ENCODE measurements at places on chromosomes 16 and 17.
A peak's percentile ranks its signal among the peaks of the same experiment; 100 is the strongest.

- DNase-seq, result no peak
These were observed 9.3 kb downstream of the JUP start for GRCh38 chr17:41777157-41777573.

DNA sequence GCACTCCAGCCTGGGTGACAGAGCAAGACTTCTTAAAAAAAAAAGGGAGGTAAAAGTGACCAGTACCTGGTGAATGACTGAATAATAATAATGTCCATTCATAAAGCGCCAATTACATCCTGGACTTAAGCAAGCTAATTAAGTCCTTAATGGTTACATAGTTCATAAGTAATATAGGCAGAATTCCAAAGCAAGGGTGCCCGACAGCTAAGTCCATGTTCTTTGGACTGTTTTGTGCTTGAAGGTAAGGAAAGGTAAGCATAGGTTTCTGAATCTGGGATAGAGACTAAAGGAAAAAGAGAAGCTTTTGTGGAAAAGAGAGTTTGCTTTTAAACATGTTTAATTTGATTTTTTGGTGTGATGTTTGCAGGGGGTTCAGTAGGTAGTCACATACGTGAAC lies 9.8 kb downstream of the POLR2A start:
- DNase-seq, result no peak

- DNase-seq, result no peak
These were observed 4.8 kb upstream of the HOXB8 start for GRCh38 chr17:48619826-48620449.

DNA sequence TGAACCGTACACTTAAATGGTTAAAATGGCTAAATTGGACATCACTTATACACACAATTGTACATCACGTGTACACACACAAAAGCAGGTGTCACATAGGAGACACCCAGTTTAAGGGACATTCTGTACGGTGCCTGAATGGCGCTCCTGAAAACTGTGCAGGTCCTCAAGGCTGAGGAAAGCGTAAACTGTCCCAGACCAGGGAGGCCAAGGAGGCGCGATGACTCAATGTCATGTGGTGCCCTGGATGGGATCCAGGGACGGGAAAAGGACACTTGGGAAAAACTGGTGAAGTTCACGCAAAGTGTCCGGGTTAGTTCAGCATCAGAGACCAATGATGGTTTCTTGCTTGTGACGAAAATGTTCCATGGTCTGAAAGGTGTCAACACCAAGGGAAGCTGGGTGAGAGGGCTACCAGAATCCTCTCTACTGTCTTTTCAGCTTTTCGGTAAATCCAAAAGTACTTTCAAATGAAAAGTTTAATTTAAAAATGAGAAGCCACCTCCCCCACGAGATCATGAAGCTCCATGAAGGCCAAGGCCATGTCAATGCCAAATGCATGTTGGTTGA lies 112.2 kb downstream of the CMIP start:
- DNase-seq, result no peak

DNA sequence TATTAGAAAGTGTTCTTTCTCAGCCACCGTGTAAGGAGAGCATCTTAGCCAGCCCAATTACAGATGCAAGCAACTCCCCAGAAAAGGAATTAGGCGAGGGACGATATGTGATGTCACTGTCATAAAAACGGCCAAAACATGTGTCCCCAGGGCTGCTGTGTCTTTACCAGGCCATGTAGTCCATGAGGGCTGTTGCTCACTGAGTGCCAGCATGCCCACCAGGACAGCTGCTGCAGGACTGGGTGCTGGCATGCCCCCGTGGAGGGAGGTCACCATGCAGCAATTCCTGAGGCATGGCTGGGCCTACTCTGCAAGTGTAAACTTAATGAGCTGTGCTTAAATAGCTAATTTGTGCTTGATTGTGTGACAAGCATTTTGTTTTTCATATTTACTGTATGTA lies 156.9 kb downstream of the LGALS9B start:
- no peak for DNase-seq

GRCh38 chr17:82810644-82811430 lies 29.0 kb downstream of the ZNF750 start:
- DNase-seq, result no peak

GRCh38 chr17:37358098-37358829 lies 17.5 kb upstream of the C17orf78 start:
- peak; percentile 44 for DNase-seq

DNA sequence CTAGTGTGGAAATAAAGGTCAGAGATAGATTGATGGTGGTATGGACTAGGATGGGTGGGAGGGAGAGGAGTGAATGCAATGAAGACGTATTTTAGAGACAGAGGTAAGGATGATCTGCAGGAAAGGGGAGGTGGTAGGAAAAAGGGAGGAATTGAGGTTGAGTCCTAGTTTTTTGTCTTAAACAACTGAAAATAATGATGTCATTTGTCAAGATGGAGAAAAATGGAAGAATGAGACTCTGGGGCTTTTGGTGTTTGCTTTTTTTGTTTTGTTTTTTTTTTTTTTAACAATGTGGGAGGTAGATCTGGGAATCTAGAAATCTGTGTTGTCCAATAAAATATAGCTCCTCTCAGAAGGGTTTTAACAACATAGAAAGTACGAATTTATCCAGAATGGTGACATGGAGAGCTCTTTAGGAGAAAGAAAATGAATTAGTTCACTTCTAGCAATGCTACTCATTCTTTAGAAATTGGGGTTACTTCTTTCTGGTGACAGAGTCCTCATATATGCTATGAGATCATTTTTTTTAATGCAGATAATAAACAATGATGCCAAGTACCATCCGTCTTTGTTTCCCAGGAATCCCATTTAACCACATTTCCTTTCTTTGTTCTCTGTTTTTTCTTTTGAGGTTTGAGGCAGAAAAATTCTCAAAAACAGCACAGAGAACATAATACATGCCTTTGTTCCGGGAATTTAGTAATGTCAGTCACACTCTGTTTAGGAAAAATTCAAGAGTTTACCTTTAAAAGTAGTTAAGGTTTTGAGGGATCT lies 225.3 kb upstream of the COX10 start:
- no peak for DNase-seq

DNA sequence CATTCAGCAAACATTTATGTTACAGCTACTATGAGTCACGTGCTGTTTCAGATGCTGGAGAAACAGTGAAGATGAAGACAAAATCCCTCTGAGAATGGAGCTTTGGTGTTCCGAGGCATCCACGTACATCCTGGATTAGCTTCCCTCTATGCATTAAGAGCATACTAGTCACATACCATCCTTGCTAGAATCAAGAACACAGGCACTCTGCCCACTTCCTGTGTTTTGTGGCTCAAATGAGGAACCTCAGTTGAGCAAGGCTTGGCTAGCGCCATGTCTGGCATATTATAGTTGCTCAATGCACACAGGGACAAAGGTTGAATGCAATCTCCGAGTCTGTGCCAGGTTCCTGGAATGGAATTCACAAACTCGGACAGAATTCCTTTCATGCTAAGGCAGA lies 297.5 kb downstream of the XYLT1 start:
- DNase-seq, result peak; percentile 25

DNA sequence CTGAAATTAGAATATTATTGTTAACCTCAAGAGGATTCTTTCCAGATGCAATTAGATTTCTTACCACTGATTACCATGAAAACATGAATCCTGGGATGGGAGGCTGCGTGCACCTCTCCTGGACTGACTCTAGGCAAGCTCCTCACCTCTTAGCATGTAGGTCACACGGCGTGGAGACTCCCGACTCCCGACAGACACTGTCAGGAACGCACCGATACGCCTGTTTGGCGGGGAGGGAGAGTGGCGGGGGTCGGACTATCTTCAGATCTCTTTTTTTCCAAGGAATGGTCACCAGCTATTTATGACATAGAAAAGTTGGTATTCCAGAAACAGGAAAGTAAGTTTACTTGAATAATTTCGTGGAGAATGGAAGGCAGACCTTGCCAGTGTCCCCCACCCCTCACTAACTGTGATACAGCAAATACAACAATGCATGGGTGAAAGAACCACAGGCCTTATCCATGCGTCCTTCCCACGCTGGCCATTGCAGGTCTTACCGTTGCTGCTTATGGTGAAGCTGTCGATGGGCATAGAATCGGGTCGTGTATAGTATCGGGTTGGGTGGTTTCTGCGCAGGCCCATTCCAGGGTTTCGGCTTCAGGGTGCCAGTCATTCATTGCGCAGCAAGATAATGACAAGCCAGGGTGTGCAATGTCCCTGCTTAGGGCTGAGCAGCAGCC lies 62.6 kb upstream of the ENDOV start:
- no peak for DNase-seq

- DNase-seq, result peak; percentile 12
These were observed 16.5 kb downstream of the KATNIP start for GRCh38 chr16:27566417-27566816.

- DNase-seq, result no peak
These were observed 5.2 kb downstream of the WFDC1 start for GRCh38 chr16:84299734-84300440.

DNA sequence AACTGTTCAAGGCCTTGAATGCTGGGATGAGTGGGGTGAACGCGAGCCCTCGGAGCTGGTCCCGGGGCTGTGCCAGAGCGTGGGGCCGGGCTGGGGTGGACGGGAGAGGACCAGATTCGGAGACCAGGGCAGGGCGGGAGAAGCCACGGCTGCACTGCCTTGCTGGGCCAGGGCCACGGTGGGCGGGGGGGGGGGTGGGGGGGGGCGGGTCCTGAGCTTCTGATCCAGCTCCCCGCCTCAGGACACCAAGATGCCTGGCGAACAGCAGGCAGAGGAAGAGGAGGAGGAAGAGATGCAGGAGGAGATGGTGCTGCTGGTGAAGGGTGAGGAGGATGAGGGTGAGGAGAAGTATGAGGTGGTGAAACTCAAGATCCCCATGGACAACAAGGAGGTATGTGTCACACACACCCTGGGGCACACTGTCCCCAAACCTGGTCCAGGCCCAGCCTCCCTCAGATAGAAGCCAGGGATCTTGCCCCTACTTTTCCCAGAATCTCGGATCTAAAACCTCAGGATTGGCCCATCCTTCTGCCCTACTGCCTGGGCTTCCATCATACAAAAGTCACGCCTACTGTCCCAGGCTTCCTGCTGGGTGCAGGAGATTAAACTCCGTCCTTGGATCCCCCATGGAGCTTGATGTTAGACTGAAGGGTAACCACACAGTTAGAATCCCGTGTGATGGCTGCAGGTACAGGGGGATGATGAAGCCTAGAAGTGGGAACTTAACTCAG lies 563 bp downstream of the ZNF771 start:
- no peak for DNase-seq

- no peak for DNase-seq
These were observed 175.7 kb upstream of the GSE1 start for GRCh38 chr16:85437166-85438052.

DNA sequence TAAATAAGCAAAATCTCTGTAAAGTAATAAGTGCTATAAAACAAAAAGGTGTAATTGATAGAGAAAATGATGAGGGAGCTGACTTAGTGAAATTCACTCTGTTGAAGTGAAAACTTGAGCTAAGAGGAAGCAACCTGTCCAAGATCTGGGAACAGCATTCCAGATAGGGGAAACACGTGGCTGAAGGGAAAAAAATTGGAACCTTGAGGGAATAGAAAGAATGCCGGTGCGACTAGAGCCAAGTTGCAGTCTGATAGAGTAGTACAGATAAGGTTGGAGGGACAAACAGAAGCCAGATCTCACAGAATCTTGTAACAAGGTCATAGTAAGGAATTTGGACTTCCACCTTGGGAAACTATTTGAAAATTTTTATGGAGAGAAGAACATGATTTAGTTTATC lies 623 bp upstream of the DDX52 start:
- DNase-seq, result no peak

DNA sequence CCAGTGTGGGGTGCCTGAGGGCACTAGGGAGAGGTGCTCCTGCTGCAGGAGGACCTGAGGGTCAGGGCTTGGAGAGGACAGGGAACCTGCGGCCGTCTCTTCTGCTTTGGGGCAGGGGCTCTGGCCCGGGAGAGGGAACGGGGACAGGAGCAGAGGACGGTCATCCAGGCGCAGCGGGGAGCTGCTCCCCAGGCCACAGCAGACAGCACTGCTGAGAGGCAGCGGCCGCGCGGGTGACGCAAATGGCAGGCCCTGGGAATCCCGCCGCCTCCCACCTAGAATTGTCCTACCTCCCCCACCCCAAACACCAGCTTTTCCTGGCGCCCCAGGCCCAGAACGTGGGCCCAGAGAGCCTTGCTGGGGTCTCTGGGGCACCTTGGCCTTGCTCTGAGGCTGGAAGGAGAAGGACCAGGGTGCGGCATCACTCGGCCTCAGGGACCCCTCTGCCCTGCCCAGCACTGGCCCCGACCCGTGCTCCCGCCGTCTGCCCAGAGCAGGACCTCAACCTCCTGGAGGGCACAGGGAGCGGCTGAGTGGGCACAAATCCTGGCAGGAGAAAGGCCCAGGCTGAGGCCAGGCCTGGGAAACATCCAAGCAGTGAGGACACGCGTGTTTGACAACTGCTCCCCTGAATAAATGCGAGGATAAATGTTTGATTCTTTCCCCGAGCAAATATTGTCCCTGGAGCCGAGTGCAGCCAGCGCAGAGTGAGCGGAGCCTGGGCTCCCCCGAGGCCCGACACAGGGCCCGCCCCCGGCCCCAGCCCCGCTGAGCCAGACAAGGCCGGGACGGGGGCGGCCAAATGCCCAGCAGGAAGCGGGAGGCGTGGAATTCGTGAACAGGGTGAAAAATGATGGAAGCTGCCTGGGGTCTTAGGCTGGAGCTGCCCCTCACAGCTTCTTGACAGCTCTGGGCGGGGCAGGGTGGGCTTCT lies 8.5 kb downstream of the SSTR5 start:
- no peak for DNase-seq

DNA sequence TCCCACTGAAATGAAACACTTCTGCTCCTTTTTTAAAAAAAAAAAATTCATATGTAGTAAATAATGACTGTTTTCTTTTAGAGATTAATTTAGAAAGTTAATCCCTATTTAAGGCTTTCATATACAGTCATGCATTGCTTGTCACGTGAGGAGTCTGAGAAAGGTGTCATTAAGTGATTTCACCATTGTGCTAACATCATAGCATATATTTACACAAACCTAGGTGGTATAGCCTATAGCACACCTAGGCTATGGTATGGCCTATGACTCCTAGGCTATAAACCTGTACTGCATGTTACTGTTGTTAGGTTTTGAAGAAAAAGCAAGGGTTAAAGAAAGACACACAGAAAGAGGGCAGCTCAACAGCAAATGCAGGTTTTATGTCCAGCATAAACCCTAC lies 13.7 kb downstream of the PPY start:
- DNase-seq, result no peak

- no peak for DNase-seq
These were observed 20.0 kb downstream of the GLG1 start for GRCh38 chr16:74586948-74587347.

DNA sequence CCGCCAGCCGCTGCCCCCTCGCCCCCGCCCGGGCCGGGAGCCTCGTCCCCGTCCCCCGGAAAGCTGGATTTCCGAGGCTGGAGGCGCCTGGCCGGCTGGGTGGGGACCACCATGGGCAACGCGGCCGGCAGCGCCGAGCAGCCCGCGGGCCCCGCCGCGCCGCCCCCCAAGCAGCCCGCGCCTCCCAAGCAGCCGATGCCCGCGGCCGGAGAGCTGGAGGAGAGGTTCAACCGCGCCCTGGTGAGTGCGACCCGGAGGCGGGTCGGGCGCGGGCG lies 266 bp downstream of the FMNL1 start:
- DNase-seq, result no peak

Measured in thymus (tissue), 14 donors.